ENCODE measurements at places on chromosomes 4 and X.
A peak's percentile ranks its signal among the peaks of the same experiment; 100 is the strongest.

DNA sequence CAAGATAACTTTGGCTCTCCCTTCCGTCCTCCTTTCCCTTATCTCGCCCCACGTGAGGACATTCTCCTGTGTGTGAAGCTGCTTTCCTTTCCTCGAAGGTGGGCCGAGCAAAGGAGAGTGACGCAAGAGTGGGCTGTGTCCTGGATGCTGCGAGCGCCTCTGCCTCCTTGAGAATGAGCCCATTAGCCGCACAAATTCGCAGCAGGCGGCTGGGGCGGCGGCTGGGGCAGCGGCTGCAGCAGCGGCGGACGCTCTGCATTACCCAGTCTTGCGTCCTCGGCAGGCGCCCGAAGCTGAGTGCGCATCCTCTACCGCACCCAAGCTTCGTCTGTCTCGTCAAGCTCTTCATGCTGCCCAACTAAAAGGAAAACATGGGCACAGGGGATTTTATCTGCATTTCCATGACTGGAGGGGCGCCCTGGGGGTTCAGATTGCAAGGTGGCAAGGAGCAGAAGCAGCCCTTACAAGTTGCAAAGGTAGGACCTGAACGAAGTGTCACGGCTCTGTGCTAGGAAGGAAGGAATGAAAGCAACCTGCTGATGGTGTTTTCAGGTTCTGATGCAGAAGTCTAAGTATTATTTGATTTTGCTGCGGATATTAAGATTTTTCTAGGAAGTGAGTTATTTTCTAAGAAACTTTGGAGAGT is at the start of gene SYNPO2:
Gene SYNPO2 (plus strand): TSS at position 189 of the 646 bp plus-strand sequence. CDS start 183 bp downstream, at position 372.
- DNase-seq: peak; percentile 16

GRCh38 chr4:124183926-124184325 is 528.6 kb downstream of the ANKRD50 start:
- no peak for DNase-seq

GRCh38 chr4:181254771-181255170 is 988.4 kb upstream of the TENM3 start:
- DNase-seq: no peak

DNA sequence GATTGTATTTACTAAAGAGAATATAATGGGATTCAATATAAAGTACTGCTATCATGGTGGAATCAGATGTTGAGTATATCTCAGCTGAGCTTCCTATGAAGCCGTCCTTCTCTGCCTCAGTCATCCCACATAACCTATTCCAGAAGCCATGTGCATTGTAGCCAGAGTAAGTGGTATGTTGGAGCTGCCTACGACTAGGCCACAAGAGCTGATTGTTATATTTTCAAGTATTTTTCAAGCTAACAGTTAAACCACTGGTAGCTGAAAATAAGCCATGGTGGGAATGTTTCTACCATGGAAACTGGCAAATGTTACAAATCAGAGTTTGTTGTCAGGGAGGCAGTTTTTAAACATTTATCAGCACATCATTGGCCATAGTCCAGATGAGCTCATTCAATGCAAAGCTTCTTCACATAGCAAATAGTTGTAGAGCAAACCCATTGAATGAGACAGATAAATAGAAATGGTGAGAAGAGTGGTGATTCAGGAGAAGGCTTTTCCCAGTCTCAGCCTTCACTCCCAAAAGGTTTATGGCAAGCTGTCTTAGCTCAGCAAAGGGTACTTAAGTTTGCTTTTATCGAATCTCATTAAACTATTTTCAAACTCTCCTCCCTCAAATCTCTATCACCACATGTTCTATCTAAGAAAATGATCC is 436.4 kb downstream of the PCDH19 start:
- DNase-seq: no peak

DNA sequence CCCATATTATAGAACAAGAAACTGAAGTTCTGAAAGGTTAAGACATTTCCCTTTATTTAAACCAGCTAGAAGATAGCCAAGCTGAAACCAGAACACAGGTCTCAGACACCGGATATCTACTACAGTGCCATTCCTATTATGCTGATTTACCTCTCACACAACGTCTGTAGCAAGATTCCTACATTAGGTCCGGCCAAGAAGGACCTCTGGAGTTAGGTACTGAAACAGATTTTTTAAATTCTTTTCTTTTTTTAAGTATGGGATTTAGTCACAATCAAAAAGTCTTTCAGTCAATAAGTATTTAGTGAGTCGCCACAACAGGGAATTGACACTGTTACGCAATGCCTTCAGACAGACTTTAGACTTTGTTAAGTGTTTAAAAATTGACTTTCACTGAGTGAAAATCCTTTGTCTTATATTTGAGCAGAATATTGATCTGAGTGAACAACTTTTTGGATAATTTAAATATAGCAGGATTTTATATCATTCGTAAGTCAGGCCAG is 26.5 kb upstream of the SPANXN4 start:
- DNase-seq: no peak

DNA sequence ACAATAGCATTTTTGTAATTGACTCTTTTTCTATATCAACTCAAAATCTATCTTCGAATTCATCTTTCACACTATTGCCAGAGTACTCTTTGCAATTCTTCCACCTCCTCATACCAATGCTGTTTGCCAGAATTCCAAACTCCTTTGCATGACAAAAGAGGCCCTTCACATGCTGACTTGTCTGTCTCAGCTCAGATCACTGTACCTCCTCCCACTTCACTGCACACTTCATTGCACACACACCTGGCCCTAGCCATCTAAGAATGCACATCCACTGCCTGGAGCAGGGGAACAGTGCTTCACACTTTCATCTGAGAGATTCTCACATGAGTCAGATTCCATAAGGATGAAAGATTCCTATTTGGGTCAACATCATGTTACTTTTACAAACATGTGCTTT is 56.5 kb downstream of the PRDM5 start:
- DNase-seq: no peak

GRCh38 chr4:1405636-1406393 is 427 bp downstream of the NKX1-1 start:
- DNase-seq: no peak

DNA sequence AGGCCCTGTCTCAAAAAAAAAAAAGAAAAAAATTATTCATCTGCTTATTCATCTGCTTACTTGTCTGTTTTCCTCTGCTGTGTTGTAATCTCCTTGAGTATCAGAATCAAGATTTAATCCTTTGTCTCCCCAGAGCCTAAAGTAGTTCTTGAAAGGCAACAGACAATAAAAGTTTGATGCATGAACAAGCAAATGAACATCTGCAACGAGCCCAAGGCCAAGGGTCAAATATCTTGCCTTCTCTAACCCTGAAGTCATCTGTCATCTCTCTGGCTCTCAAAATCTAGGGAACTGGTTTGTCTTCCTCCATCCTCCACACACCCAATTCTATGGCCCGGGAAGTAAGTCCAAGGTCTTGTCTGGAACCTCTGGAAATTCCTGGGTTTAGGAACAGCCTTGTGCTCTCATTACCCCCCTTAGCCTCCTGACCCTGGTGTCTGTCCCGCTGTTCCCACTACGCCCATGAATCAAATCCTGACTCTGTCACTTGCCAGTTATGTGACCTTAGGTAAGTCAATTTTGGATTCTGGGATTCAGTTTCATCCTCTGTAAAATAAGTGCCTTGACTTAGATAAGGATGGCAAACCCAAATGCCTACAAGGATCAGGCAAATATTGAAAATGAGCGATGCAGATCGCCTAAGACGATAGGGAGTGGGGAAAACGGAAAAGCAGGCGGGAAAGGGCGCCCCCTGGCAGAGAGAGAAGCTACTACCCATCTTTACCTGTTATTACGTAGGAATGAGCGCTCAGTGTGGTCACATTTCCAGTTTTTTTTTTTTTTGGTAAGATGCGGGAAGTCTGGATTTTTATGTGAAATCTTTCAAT is 102.7 kb upstream of the DHX15 start:
- DNase-seq: no peak

- DNase-seq: no peak
Observed at GRCh38 chrX:15356444-15356843, 21.1 kb upstream of the PIGA start.

Data from stimulated activated CD4-positive, alpha-beta T cell treated with anti-CD3 and anti-CD28 coated beads, Interleukin-15, amount 100 ng/mL, for 48 hours (primary cell).